ENCODE measurements at places on chromosomes 5 and 9.
A peak's percentile ranks its signal among the peaks of the same experiment; 100 is the strongest.

DNA sequence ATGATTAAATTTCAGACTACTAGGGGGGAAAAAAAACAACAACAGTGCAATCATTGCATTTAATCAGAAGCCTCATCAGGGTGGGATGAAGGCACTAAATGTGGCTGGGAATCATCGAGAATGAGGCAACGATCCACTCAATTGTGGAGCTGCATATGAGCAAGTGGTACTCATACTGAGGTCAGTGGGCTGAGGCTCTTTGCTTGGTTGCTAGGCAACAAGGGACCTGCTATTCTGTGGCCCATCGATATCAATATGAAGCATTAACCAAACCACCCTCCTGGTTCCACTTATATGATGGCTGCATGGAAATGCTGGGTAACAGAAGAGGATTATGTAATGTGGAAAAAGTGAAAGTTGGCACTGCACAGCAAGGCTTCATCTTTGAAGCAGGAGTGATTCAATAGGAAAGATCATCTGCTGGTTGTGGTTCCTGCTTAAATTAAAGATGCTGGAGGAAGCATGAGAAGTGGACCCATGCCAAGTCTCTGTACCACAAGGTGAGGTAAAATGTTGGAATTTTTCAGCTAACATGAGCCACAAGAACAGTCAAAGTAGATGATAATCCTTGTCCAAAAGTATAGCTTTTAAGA is 159.8 kb upstream of the HMHB1 start:
- no peak for DNase-seq

- DNase-seq: no peak
Measured at GRCh38 chr5:19546521-19546920, 441.5 kb downstream of the CDH18 start.

DNA sequence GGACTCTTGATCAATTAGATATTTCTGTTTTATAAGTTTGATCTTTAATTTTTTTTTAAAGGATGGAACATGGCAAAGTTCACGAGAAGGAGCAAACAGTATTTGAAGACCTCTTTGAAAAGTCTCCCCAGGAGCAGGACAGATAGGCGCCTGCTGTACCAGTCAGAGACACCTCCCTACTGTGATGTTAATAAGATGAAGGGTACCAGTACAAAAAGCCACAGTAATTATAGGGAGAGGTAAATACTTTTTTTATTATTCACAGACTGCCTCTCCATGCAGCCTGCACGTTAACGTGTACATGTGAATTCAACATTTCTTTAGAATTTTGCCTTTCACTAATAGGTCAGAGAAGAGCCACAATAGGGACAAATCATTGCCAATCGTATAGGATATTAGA is 146.5 kb upstream of the CDH6 start:
- DNase-seq: no peak

GRCh38 chr5:76548525-76549229 is 74.5 kb downstream of the F2RL2 start:
- DNase-seq: no peak

- DNase-seq: no peak
Measured at GRCh38 chr9:133154097-133154989, 9.4 kb downstream of the GBGT1 start.

GRCh38 chr9:133108794-133109641 is 12.0 kb downstream of the RALGDS start:
- DNase-seq: no peak

- DNase-seq: no peak
Measured at GRCh38 chr9:132168347-132168746, 6.5 kb downstream of the NTNG2 start.

- DNase-seq: no peak
Measured at GRCh38 chr5:56612759-56613158, 202.6 kb upstream of the MAP3K1 start.

GRCh38 chr5:108315829-108316228 is 66.1 kb downstream of the FBXL17 start:
- no peak for DNase-seq

GRCh38 chr9:105835721-105836120 is 141.4 kb downstream of the TMEM38B start:
- DNase-seq: no peak

DNA sequence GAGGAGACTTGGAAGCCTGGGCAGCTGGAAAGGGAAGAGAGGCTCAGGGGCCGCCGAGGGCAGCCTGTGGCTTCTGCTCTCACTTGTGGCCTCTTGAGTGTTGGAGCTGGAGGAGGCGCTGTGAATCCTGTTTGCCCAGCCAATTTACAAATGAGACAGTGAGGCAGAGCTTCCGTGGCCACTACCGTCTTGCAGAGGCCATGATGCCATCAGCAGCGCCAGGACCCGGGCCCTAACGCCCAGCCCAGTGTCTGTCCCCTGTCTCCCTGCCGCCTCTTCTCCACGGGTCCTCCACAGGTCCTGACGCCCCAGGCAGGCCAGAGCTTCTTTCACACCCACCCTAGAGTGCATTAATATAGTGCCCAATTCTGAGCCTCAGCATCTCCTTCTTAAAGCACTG is 172.8 kb downstream of the GOLPH3 start:
- DNase-seq: no peak

GRCh38 chr5:17838469-17838868 is 204.2 kb downstream of the TAF11L14 start:
- no peak for DNase-seq

- no peak for DNase-seq
Measured at GRCh38 chr5:68669864-68670575, 423.8 kb upstream of the SLC30A5 start.

DNA sequence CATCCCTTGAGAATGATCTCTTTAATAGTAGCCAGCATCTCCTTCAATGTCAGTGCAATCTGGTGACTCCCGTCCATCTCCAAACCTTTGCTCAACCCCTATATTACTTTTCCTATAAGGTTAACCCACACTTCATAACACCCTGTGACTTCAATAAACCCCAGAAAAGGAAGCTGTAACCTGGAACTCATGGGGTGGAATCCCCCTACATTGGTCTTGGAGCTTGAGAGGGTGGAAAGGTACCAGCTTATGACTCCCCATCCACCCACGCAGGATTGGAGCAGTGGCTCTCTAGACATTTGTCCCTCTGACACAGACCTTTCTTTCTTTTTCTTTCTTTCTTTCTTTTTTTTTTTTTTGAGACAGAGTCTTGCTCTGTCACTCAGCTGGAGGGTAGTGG is 54.7 kb upstream of the ZFR start:
- peak; percentile 59 for DNase-seq

DNA sequence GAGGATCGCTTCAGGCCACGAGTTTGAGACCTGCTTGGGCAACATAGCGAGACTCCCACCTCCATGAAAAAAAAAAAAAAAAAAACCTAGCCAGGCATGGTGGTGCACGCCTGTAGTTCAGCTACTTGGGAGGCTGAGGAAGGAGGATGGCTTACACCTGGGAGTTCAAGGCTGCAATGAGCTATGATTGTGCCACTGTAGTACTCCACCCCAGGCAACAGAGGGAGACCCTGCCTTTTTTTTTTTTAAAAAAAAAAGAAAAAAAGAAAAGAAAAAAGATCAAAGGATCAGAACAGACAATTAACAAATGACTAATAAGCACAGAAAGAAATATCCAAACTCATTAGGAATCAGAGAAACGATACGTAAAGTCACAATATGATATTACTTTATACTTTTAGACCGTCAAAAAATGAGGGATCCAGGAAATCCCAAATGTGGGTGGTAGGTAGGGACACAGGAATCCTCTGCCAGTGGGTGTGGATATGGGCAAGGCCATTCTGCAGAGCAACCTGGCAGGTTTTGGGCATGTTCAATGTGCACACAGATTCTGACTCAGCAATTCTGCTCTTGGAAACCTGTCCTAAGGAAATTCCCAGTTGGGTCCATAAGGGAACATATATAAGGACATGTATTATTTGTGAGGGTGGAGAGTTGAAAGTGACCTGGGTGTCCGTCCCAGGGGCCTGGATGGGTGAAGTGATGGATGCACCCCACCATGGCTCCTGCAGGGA is 144.7 kb upstream of the TBC1D2 start:
- DNase-seq: no peak

DNA sequence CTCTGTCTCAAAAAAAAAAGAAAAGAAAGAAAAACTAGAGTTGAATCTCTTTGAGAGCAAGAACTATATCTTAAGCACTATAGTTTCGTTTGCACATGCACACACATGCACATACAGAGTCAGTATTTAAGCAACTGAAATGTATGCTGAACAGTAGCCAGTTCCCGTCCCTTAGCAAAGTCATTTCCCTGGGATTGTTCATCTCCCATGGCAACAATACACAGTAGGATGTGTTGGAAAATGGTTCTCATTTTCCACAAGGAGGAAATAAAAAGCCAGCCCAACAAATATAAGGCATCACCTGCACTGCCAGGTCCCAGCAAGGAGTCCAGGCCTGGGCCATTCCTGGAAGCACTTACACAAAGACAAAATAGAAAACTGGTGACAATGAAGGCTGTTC is 4.2 kb upstream of the ZNF346 start:
- DNase-seq: no peak

DNA sequence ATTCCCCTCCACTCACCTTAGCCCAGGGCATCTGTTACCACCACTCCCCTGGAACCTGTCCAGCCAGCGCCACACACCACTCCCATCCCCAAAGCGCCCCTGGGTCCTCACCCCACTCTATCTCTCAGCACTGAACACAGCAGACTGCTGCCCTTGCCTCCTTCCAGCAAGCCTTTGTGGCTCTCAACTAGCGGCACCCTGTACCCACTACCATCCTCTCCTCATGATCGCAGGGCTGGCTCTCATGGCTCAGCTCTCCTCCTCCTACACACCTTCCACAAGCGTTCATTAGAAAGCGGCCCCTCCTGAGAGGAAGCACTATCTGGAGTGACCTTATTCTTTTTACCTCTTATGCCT is 13.3 kb upstream of the BASP1 start:
- DNase-seq: no peak

DNA sequence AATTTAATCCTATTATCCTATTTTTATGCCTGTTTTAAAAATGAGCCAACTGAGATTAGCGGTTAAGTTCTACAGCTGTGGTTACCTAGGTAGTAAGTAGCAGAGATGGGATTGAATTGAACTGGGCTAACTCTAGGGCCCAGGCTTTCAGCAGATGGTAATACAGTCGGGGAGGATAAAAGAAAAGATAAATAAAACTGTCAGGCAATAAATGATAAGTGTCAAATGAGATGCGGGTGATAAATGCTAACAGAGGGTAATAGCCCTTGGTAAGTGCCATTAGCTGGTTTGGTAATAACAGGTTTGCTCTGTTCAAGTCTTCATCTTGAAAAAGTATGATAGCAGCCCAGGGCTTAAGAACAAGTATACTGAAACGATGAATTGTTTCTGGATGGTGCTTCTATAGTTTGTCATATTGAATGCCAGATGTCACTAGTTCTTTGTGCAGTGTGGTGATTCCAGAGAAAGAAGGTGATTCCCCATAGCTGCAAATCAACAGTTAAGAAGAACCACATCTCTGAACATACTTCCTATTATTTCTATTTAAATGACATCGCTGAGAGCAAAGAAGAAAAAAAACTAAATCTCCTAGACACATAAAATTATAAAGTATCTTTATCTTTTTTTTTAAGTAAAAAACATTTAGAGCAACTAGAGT is 360.8 kb upstream of the PANK3 start:
- no peak for DNase-seq

DNA sequence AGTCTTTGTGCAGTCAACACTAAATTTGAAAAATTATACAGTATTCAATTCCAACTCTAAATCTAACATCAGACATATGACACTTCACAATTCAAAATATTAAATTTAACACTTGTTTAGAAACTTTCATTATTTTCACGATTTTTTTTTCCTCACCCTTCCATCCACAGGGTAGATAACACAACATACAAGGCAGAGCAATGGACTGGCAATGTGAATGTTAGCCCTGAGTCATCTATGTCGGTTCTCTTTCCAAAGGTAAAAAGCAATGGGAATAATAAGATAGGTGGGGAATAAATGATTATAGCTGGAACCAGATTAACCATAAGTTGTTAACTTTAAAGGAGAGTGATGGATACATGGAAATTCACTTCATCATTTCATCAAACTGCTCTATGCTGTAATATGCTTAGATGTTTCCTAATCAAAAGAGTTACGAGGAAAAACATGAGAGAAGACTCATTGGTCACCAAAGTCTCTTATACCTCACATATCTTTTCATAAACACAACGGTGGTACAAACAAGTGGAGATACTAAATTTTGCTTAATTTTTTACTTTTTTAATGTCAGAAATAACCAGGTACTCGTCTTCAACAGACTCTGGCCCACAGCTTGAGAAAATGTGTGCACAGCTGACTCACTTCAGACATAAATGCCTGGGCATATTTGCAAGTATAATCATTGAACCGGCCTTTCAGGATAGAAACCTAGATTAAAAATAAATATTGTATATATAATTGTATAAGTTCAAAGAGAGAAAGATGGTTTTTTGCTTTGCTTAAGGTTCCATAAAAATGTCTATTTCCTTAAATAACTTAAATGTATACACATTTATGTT is 23.0 kb downstream of the RFX3 start:
- DNase-seq: no peak

DNA sequence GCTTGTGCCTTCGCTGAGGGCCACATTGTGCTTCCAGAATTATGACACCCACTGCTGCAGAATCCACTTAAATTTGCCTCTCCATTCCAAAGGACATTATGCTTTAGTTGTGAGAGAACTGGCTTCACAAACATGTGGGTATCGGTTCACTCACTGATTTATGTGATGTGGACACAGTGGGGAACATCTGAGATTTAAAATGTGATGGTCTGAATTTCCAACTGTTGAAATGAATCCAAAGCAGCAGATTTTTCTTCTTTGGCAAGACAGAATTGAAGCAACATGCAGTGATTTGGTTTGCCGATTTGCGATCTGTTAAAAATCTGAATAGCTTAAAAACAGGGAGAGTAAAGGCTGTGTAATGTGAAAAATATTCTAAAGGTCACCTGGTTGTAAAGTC is 20.3 kb downstream of the PCSK5 start:
- no peak for DNase-seq

DNA sequence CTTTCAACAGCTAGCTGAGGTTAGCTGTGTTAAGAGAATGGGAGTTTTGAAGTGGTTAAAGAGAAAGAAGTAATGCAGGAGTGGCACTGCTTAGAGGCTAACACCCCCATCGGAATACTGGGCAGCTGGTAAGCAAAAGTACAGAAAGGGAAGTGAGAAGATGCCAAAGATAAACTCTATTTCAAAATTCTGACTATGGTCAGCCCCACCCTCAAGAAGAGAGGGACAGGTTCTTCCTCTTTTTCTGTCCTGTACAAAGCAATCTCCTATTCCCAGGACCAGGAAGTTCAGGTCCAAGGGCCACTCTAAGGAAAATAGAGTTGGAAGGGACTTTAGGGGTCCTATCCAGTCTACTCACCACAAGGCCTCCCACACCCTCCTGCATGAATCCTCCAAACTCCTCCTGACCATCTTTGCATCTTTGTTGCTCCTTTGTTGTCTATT is 45.9 kb upstream of the JAK2 start:
- DNase-seq: no peak

- no peak for DNase-seq
Measured at GRCh38 chr5:103358305-103358995, 99.9 kb downstream of the MACIR start.

DNA sequence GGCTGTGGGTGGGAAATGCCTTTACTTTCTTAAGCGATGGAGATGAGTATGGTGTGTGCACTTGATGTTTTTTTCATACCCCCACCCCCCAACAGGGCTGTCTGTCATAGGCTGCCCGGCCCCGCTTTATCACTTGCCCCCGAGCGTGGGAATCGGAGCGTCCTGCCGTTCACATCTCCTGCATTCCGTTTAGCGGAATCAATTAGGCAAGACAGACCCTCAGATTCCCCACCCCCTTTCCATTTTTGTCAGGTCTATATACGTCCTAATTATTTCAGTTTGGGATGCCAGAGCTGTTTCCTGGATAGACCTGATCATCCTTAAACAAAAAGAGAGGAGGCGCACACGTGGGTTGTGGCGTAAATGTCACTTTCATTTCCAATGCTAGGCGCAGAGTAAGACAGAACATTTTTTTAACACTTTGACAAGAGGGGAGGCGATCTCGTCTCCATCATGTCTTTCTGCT is 217.2 kb downstream of the MEF2C start:
- DNase-seq: no peak
